ENCODE measurements at places on chromosomes 1 and 21. TPM values are rescaled to one million over a fixed set of nuclear protein-coding genes. Genes with fewer than 3 reads are reported as not detected.
A peak's percentile ranks its signal among the peaks of the same experiment; 100 is the strongest.

- DNase-seq = no peak
Measured at GRCh38 chr1:110606657-110607535, 738 bp upstream of the KCNA2 start.

DNA sequence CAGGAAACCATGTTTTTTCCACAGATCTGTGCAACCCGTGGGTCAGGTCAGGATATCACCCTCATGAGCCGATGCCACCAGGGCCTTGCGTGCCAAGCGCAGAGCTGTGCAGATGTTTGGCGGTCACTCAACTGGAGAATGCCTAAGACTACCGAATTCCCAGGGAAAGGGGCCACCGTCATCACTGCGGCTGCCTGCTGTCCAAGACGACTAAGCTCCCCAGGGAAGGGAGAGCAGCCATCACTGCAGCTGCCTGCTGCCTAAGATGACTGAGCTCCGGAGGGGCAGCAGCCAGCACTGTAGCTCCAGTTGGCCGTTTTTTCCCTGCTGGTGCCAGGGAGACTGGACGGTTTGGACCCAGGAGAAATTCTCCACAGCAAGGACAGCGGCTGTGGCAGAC is 31.1 kb downstream of the AKT3 start:
- DNase-seq = no peak

CA6 gene
- not detected for total RNA-seq

- no peak for DNase-seq
Measured at GRCh38 chr1:27519331-27520258, 29.6 kb upstream of the WASF2 start.

UBL4B gene
- not detected for total RNA-seq

TFAP2E gene
- 0.35 TPM for total RNA-seq

SEMA4A gene
- total RNA-seq = 1.8 TPM

DNA sequence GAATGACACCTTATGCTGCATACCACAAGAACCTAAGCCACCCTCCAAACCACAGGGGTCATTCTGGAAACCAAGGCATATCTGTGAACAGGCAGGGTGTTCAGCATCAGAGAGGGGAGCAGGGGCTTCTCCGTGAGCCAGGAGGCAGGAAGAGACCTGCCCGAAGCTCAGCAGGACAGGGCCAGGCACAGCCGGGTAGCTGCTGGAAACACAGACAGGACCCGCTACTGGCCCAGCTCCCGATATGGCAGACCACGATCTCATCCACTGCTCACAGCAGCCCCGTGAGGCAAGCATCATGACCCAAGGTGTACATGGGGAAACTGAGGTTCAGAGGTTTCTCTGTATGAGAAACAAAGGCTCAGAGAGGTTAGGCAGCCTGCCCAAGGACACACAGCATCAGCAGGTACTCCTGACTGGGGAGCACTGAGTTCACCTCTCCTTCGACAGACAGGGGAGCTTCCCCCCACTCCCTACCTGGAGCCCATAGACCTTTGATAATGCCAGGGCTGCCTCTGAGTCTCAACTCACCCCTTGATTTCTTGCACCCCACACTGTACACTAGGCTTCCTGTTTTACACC is 317.7 kb downstream of the MATN1 start:
- peak; percentile 38 for DNase-seq

DNA sequence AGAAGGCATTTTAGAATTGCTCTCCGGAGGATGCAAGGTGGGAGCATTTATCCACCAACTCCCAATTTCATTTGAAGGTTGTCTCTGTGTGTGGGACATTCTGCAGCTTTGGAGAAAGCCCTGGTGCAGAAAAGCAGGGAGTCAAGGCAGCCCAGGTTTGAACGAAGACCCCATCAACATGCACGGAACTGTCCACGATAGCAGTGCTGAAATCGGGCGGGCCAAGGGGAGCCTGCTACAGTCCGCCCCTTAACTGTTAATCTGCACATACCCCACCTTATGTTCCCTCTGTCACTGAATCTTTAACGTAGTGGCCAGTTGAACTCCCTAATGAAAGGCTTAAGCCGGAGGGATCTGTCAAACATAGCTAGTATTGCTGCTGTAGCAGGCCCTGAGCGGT is 68.8 kb upstream of the C1orf174 start:
- no peak for DNase-seq

DNA sequence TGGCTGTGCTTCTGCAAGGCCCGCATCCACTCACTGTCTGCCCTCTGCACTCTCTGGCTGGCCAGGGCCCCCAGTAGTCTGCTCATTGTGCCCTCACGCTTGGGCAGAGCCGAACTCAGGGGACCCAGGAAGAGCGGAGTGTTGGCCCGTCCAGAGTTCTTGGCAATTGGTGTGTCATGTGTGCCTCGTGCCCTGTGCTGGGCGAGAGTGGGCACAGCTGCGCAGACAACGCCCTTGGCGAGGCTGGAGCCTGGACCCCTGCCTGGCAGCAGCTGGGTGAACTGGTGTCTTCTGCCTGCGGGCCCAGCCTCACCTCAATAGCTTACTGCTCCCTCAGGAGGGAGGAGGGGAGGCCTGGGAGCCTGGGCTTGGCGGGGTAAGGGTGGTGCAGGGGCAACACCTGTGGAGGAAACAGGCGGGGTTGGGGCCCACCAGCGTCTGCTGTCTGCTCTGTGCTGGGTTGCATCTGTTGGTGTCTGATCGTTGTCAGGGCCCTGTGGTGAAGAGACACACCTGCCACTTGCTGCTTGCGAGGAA is 2.1 kb downstream of the GUK1 start:
- DNase-seq = no peak

LRRC71 gene
- 0.35 TPM for total RNA-seq

DNA sequence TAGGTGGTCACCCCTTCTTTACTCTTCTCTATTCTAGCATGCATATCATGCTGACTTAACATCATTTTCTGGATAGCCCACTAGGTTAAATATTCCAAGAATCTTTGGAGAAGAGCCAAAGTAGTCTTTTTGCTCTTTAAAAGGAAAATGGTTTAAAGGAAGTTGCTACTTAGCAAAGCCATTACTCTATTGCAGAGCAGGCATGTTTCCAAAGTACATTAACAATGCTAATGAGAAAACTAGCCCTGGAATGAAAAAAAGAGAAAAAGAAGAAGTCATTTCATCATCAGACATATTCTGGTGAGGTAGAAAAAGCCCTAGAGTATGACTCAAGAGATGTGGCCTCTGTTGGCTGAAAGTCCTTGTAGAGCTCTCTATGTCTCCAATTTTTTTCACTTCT is 74.0 kb downstream of the NUF2 start:
- DNase-seq = no peak

BRDT gene
- total RNA-seq = not detected

DNA sequence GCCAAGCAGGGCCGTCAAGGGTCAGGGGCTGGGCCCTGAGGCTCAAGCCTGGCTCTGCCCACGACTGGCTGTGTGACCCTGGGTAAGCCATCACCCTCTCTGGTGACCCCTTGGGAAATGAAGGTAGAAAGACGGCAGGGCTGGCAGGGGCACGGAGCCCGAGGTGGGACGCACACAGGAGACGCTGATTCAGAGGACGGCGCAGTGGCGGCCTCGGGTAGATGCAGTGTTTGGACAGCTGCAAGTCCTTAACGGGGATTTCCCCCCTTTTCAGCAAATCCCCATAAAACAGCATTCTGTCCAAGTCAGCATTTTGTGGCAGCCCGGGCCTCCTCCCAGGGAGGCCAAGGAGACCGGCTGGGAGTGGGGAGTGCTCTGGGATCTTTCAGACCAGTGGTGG is 16.7 kb downstream of the COL8A2 start:
- no peak for DNase-seq

Data from osteocyte (in vitro differentiated cells).